ENCODE measurements at places on chromosomes 3 and 15.
A peak's percentile ranks its signal among the peaks of the same experiment; 100 is the strongest.

DNA sequence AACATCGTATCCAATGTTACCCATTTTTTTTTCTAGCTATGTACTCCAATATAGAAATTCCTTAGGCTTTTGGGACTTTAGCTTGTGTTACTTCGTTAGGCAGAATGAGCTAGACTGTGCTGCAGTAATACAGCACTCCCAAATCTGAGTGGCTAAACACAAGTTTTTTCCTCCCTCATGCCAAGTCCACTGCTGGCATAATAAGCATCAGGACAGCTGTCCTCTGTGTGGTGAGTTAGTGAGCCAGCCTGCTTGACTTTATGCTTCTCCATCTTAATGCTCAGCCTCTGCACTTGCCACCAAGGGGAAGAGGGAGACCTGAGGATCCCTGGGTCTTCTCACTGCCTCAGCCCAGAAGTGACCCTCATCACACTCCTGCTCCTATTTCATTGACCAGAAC is 18.2 kb upstream of the ACOX2 start:
- DNase-seq, result no peak

GRCh38 chr15:85847031-85847430 is 52.3 kb upstream of the KLHL25 start:
- no peak for DNase-seq

- DNase-seq, result no peak
Observed at GRCh38 chr3:62601238-62602070, 228.1 kb upstream of the FEZF2 start.

- DNase-seq, result no peak
Observed at GRCh38 chr15:70854666-70854976, 664 bp upstream of the LARP6 start.

- DNase-seq, result no peak
Observed at GRCh38 chr3:14706096-14706495, 31.2 kb downstream of the C3orf20 start.

DNA sequence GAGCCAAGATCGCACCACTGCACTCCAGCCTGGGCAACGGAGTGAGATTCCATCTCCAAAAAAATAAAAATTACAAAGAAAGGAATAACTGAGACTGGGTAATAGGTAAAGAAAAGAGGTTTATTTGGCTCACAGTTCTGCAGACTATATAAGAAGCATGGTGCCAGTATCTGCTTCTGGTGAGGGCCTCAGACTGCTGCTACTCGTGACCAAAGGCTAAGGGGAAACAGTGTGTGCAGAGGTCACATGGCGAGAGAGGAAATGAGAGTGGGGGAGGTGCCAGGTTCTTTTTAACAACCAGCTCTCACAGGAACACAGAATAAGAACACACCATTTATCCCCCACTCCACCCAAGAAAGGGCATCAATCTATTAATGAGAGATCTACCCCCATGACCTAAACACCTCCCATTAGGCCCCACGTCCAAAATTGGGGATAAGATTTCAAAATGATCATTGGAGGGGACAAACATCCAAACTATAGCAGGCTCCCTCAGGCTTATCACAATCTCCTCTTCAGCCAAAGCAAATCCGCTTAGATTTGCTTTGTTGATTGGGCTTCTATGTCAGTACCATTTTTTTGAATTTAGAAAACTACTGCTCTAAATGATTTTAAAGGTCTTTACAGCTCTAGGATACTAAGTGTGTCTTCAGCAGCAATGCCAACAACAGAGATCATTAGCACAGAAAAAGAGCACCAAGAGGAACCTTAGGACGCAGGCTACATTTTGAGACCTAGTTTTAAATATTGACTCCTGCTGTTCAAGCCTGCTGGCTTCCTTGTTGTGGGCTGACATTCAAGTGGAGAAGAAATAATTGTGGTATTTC is 84.2 kb upstream of the TBL1XR1 start:
- no peak for DNase-seq

DNA sequence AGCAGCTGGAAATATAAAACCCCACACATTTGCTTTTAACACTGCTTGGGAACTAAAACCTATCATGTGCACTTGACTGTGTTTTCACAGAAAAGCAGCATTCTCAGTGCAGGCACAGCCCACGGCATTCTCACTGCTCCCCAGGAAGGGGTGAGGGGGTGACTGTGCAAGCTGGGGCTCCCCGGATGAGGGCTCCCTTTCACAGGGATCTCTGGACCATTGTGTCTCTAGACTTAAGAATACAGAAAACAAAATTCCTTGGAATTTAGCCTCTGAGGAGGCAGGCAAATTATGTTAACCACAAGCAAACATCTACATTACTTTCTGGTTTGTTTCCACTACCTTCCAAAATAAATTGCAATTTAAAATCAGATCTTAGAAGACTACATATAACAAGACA is 100.3 kb downstream of the FSIP1 start:
- DNase-seq, result no peak

DNA sequence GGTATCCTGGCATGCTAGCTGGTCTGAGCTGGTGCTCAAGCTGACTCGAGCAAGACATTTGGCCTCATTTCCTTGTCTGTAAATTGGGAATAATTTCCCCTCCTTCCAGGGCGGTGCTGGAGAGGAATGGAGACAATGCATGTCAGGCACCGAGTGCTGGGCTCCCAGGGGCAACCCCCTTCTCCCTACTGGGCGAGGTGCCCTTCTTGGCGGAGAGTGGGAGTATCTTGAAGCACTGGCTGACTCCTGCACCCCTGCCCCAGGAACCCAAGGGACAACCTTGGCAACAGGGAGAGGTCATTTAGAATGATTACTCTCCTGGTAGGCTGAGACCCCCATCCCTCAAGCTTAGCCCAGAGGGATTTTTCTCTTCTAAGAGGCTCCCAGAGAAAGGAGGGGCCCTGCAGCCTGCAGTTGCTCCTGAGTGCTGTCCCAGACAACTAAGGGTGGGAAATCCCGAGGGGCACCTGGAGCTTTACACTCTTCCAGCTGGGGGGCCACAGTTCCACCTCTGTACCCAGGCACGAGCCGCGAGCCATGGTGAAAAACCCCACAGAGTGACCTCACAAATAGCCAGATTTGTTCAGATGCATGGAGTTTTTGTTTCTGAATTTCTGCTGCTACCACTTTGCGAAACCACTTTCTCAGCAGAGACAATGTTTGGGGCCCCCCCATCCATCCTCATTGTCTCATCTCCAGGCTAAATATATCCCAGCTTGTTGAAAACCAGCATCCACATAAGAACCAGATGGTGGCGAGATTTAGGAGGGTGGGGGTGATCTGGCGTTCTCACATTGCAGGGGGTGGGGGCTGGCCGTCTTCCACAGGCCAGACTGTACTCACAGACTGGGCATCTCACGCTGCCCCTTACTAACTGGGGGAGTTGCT is 44.8 kb downstream of the ABTB1 start:
- no peak for DNase-seq

DNA sequence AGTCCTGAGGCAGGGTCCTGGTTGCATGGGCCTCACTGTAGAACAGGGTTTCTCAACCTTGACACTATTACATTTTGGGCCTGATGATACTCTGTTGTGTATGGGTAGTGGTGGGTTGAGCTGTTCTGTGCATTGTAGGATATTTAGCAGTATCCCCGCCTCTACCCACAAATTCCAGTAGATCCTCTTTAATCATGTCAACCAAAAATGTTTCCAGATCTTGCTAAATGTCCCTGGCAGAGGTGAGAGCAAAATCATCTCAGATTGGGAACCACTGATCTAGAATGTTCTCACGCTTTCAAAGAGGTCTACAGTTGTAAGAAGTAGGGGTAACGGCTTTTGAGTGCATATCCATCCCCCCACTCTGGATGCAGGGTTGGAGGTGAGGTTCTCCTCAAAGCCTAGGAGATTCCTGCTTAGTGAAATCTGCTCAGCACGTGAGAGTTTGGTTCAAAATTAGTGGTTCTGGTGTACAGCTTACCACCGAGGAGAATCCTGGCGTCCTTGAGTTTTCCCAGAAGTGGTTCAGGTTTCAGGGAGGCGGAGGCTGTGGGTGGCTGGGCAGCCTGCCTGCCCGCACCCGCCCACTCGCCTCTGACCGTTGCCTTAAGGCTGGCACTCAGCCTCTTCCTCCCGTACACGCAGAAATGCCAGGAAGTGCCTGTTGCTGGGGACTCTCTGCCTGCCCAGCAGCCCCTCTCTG is 5.3 kb downstream of the ACVR2B start:
- DNase-seq, result peak; percentile 68

DNA sequence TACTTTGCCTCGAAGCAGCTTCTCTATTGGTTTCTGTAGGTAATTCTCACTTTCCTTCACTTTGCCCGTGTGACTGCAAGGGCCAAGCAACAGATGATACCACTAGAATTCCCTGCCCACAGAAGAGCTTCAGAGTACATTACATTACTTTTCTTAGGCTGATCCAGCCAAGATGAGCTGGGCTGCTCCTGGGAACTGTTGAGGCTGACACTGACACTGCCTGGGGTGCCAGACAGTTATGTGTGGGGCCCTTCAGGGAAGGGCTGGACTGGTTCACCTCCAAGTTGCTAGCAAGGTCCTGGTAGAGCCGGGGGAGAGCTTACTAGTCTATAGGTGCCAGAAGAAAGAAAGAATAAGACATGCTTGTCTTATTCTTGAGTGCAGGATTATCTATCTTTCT is 19.0 kb downstream of the GORASP1 start:
- DNase-seq, result no peak

DNA sequence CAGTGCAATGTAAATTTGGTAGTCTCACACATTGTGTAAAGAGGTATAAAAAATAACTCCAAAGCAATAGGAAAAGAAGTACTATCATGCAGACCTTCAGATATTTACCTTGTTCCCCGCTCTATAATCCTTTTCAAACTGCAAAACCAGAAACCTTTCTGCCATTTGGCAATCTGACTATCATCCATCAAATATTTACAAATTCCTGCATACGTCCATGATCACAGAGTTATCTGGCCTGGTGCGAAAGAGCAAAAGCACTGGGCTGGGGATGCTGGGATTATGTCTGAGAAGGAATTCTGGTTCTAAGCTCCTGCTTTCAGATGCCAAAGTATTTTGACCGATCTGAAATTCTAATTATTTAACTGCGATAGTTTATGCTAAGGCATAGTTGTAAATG is 143.1 kb downstream of the RORA start:
- DNase-seq, result no peak

- DNase-seq, result no peak
Observed at GRCh38 chr3:29415482-29416223, 134.8 kb downstream of the RBMS3 start.

DNA sequence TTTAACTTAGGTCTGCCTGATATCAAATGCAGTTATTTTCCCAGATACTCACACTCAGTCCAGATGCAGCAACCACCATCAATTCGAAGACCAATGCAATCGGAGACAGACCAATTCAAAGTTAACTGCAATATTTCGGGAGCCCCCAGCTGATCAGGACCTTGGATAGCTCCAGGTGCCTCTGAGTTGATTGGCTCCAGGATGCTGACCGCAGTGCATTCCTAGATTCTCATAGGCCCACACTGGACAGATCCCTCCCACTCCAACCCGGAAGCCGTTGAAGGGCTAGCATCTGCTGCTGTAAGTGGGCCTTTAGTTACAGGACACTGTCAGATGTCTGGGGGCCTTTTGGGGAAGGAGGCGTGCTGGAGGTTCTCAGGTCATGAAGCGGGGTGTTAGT is 89.5 kb upstream of the ATP2B2 start:
- DNase-seq, result no peak
